ENCODE measurements at places on chromosomes 13 and 19. TPM values are rescaled to one million over a fixed set of nuclear protein-coding genes. Genes with fewer than 3 reads are reported as not detected.
A peak's percentile ranks its signal among the peaks of the same experiment; 100 is the strongest.

The KASH5 gene
- 0.21 TPM for total RNA-seq

The CDC16 gene
- total RNA-seq: 45.7 TPM

The HPN gene
- 0.21 TPM for total RNA-seq

The FBN3 gene
- total RNA-seq: 0.03 TPM

The CRB3 gene
- total RNA-seq: 1.4 TPM

The CGB5 gene
- not detected for total RNA-seq

The FIZ1 gene
- total RNA-seq: 14.6 TPM

- peak within 1 kb of the TSS; percentile 30 for H3K27ac ChIP-seq
- no peaks in the 10 kb centered on the region for H3K36me3 ChIP-seq
- peak within 1 kb of the TSS; percentile 84 for H3K4me3 ChIP-seq
- peaks cover 22% of the 10 kb centered on the region for H3K4me1 ChIP-seq
- DNase-seq: no peak
- no peaks in the 10 kb centered on the region for H3K27me3 ChIP-seq
Observed at GRCh38 chr19:3135961-3136683, at the start of gene GNA15. TSS of gene GNA15 (plus strand) at chr19:3136033. CDS start at chr19:3136451, 418 bp downstream.

DNA sequence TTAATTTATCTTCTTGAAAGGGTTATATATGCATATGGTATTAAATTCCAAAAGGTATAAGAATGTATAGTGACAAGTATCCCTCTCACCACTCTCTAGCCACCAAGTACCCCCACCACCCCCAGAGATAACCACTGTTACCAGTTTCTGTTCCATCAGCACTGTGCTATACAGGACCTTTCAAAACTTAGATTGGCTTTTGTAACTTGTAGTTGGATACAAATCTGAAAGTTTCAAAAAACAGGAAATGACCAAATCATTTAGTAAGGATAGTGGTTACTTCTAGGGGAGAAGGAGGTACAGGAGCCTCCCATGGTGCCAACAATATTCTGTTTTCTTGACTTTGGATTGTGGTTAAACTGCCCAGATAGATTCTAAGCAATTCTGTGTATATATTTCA, 56.7 kb downstream of the AKAP11 start:
- H3K4me1 ChIP-seq: peaks cover 12% of the 10 kb centered on the region
- no peaks in the 10 kb centered on the region for H3K36me3 ChIP-seq
- peak overlapping the region; percentile 45 for H3K27ac ChIP-seq
- no peak for DNase-seq
- H3K27me3 ChIP-seq: no peaks in the 10 kb centered on the region

GRCh38 chr13:74074723-74075122, 59.5 kb downstream of the KLF12 start:
- H3K4me1 ChIP-seq: peaks cover 5% of the 10 kb centered on the region
- no peaks in the 10 kb centered on the region for H3K27me3 ChIP-seq
- no peak for DNase-seq
- no peak overlapping the region for H3K4me3 ChIP-seq
- no peaks in the 10 kb centered on the region for H3K36me3 ChIP-seq

GRCh38 chr13:83815598-83815997, 66.7 kb downstream of the SLITRK1 start:
- no peak overlapping the region for H3K27ac ChIP-seq
- no peaks in the 10 kb centered on the region for H3K27me3 ChIP-seq
- DNase-seq: no peak
- no peaks in the 10 kb centered on the region for H3K36me3 ChIP-seq
- H3K4me1 ChIP-seq: no peaks in the 10 kb centered on the region
- H3K4me3 ChIP-seq: no peak overlapping the region

- DNase-seq: no peak
- peaks cover 23% of the 10 kb centered on the region for H3K4me1 ChIP-seq
Observed at GRCh38 chr19:13122980-13123957, 5.2 kb downstream of the NACC1 start.

DNA sequence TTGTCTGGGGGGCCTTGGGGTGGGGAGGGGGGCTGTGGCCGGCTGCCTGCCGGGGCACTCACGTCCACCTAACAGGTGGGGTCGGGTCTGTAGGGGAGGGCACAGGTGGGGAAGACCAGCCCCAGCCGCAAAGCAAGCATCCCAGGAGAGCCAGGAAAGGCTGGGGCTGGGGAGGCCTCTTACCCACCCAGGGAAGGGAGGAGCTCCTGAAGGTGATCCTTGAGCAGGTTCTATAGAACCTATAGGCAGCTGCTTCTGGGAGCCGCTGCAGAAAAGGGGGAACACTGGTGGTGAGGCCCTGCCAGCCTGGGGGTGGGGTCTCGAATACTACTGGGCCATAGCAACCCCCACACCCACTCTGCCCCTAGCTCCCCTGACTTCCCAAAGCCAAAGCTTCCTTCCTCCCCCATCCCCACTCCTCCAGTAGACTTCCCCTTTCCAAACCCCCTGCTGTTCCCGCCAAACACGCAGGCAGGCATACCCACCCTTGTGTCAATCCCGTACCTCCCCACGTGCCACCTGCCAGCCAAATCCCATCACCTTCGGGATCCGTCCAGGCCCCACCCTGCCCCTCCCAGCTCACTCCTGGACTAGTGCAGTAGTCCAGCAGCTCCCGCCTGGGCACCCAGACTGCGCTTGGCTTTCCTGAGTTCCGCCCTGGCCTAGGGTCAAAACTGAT, 5.6 kb downstream of the KLF16 start:
- peak overlapping the region; percentile 82 for H3K4me3 ChIP-seq
- H3K27ac ChIP-seq: peak overlapping the region; percentile 87
- no peaks in the 10 kb centered on the region for H3K27me3 ChIP-seq
- H3K4me1 ChIP-seq: peaks cover 20% of the 10 kb centered on the region

- H3K27me3 ChIP-seq: no peaks in the 10 kb centered on the region
- H3K36me3 ChIP-seq: no peaks in the 10 kb centered on the region
- no peak overlapping the region for H3K4me3 ChIP-seq
- no peak for DNase-seq
- peaks cover 20% of the 10 kb centered on the region for H3K4me1 ChIP-seq
Observed at GRCh38 chr13:50810468-50810867, 33.0 kb downstream of the DLEU7 start.

DNA sequence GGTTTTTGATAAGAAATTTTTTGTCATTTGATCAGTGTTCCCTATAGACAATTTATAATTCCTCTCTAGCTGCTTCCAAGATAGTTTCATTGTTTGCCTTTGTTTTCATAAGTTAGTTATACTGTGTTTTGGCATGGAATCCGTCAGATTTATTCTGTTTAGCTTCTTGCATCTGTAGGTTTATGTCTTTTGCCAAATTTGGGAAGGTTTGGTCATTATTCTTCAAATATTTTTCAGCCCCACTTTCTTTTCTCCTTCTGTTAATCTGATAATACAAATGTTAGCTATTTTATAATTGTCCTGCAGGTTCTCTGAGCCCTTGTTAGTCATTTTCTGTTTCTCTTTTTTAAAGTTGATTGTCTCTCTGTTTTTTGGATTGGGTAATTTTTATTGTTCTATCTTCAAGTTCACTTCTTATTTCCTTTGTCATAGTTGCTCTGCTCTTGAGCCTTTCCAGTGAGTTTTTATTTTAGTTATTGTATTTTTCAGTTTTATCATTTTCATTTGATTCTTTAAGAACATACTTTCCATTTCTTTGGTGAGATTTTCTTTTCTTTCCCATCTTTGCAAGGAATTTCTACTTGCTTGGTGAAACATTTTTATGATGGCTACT, 5.9 kb upstream of the FCGBP start:
- no peak overlapping the region for H3K4me3 ChIP-seq
- peaks cover 38% of the 10 kb centered on the region for H3K4me1 ChIP-seq
- DNase-seq: no peak
- peak overlapping the region; percentile 84 for H3K27ac ChIP-seq
- no peaks in the 10 kb centered on the region for H3K36me3 ChIP-seq

GRCh38 chr13:23571431-23571830, 1.2 kb downstream of the TNFRSF19 start:
- H3K4me3 ChIP-seq: peak overlapping the region; percentile 71
- no peak for DNase-seq
- no peaks in the 10 kb centered on the region for H3K36me3 ChIP-seq
- peak overlapping the region; percentile 91 for H3K27ac ChIP-seq
- H3K27me3 ChIP-seq: no peaks in the 10 kb centered on the region
- H3K4me1 ChIP-seq: peaks cover 11% of the 10 kb centered on the region

DNA sequence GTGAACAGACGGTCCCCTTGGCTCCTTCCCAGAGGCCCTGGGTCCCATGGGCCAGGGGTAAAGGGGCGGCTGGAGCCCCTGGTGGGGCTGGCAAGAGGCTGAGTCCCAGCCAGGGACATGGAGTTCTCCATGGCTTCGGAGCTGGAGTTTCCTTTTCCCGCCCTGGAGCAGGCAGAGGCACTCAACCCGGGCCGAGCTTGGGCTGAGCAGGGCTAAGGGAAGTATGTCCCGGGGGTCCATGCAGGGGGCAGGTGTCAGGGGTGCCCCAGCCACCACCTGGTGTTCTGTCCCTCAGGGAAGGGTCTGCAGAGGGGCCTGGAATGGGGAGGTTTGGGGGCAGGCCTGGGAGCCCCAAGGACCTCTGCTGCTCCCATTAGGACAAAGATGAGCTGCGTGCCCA, 54.0 kb upstream of the TPM4 start:
- H3K36me3 ChIP-seq: no peaks in the 10 kb centered on the region
- H3K4me3 ChIP-seq: no peak overlapping the region
- H3K27ac ChIP-seq: no peak overlapping the region
- H3K4me1 ChIP-seq: no peaks in the 10 kb centered on the region
- H3K27me3 ChIP-seq: no peaks in the 10 kb centered on the region

GRCh38 chr19:45050036-45050435, 11.2 kb downstream of the CLASRP start:
- H3K27me3 ChIP-seq: no peaks in the 10 kb centered on the region
- H3K36me3 ChIP-seq: peaks cover 19% of the 10 kb centered on the region
- no peak overlapping the region for H3K27ac ChIP-seq
- H3K4me1 ChIP-seq: peaks cover 38% of the 10 kb centered on the region
- DNase-seq: no peak

GRCh38 chr13:38228322-38228721, 121.3 kb upstream of the UFM1 start:
- DNase-seq: no peak
- no peak overlapping the region for H3K27ac ChIP-seq
- no peaks in the 10 kb centered on the region for H3K36me3 ChIP-seq
- H3K4me3 ChIP-seq: no peak overlapping the region
- H3K27me3 ChIP-seq: no peaks in the 10 kb centered on the region
- H3K4me1 ChIP-seq: no peaks in the 10 kb centered on the region

DNA sequence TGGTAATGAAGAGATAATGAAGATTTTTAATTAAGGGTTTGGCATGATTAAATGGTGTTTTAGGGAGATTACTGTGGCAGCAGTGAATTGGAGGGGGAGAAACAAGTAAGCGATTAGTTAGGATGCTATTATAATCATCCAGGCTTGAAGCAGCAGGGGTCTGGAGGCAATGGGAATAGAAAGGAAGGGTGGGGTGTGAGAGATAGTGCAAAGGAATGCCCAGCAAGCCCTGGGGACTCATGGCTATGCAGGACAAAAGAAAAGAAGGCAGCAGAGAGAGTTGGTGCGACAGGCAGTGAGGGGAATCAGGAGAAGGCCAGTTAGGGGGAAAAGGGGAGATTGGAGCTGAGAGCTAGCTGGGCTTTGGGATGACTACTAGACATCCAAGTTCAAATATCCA, 34.5 kb downstream of the SOX21 start:
- no peaks in the 10 kb centered on the region for H3K36me3 ChIP-seq
- no peak overlapping the region for H3K4me3 ChIP-seq
- no peaks in the 10 kb centered on the region for H3K27me3 ChIP-seq
- H3K4me1 ChIP-seq: no peaks in the 10 kb centered on the region
- H3K27ac ChIP-seq: no peak overlapping the region
- no peak for DNase-seq

DNA sequence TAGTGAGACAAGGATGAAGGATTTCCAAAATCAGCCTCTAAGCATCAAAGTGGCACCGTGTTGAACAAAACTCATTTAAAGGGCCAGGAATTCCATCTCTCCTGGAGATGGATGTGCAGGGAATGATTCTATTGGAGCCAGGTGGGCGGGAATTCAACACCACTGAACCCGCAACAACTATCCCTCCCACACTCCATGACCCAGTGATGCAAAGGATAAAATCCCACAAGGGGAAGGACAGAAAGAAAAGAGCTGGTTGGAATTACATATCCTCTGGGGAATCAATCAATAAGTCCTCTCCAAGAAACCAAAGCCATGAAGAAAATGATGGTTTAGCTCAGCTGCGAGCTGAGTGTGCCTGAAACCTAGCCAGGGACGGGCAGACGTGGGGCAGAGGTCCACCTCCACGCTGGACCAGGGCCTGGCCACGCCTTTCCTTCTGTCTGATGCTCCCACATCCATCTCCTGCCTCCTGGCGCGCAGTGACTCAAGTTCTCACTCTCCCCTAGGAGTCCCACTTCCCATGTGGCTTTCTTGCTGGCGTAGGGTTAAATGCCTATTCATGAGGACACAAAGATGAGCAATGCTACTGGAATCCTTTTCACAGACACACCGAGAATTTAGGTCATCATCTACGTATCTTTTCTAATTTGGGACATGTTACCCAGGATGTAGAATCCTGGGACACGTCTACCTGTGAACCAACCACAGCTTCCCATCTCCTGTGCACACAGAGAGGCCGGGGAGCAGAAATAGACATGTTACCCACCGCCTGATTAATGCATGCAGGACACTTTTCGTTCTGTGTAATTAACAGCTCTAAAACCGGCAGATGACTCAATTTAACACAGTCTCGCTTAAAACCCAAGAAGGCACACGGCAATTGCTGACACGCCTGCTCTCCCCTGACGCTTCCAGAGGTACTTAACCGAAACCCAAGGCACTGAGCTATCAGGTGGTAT, 48.6 kb downstream of the PEPD start:
- DNase-seq: no peak
- H3K4me1 ChIP-seq: no peaks in the 10 kb centered on the region
- H3K4me3 ChIP-seq: no peak overlapping the region
- no peaks in the 10 kb centered on the region for H3K27me3 ChIP-seq

DNA sequence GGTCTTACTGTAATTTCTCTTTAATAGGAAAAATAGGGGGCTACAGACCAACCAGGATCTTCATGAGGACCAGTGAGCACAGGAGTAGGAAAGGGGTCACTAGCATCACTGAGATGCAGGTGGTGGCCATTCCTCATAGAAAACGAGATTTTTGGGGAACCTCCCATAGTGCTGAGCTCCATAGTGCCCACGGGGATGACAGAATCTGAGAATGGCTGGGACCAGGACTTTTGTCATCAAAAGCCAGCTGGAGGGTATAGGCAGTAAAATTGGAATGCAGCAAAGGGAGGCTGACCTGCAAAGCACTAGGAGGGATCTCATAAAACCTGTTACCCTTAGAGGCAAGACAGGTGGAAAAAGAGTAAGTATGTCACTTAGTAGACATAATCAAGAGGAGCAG, 28.4 kb upstream of the CEACAM21 start:
- no peaks in the 10 kb centered on the region for H3K36me3 ChIP-seq
- peaks cover 22% of the 10 kb centered on the region for H3K4me1 ChIP-seq
- no peak overlapping the region for H3K4me3 ChIP-seq
- no peak overlapping the region for H3K27ac ChIP-seq
- no peak for DNase-seq
- no peaks in the 10 kb centered on the region for H3K27me3 ChIP-seq

GRCh38 chr19:18282021-18282787, 782 bp upstream of the JUND start:
- DNase-seq: no peak
- no peaks in the 10 kb centered on the region for H3K36me3 ChIP-seq
- no peaks in the 10 kb centered on the region for H3K27me3 ChIP-seq
- H3K27ac ChIP-seq: peak overlapping the region; percentile 100

GRCh38 chr19:31528261-31528660, 179.0 kb upstream of the TSHZ3 start:
- H3K27me3 ChIP-seq: no peaks in the 10 kb centered on the region
- H3K4me1 ChIP-seq: no peaks in the 10 kb centered on the region
- no peaks in the 10 kb centered on the region for H3K36me3 ChIP-seq
- no peak overlapping the region for H3K4me3 ChIP-seq
- no peak for DNase-seq
